ENCODE measurements at places on chromosomes 2 and 18.

DNA sequence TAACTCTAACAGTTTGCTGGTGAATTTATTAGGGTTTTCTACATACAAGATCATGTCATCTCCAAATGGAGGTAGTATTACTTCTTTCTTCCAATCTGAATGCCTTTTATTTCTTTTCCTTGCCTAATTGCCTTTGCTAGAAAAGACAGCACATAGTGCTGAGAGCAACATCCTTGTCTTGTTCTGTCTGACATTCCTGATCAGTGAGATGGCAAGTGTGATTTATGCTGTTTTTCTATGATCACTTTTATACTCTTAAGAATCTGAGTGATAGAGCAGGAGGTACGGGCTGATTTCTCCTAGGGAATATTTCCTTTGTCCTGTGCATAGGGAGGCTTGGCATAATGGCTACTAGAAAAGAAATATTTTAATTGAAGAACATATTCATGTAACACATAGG lies 17.3 kb downstream of the LYPD6B start:
- DNase-seq, result no peak

- DNase-seq, result no peak
These were observed 139.5 kb downstream of the PIEZO2 start for GRCh38 chr18:11009869-11010268.

- DNase-seq, result no peak
These were observed 10.7 kb downstream of the DBI start for GRCh38 chr2:119377294-119377992.

- DNase-seq, result no peak
These were observed 6.0 kb upstream of the ADRA2B start for GRCh38 chr2:96122391-96122790.

GRCh38 chr2:199975273-199975895 lies 20.0 kb downstream of the MAIP1 start:
- peak; percentile 7 for DNase-seq

DNA sequence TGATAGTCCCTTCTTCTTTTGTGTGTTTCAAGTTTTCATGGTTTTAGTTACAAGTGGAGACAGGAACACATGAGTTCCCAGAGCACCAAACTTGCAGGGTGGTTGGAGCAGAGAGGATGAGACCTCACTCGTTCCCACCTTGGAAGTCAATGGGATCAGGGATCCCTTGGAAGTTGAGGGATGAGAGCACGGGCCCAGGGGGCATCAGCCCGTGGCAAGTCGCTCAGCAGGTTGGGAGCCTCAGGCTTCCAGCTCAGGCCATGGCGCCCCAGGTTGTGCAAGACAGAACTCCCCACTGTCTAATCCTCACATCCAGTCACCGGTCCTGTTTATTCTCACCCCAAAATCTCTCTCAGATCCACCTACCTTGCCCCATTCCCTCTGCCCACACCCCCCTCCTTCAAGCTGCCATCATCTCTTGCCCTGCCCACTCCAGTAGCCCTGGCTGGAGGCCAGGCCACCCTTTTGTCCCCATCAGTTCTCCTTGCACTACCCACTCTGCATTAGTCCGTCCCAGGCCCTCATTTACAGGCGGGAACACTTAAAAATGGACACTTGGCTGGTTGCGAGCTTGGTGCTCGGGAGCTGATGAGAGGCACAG lies 37.6 kb upstream of the FOSL2 start:
- DNase-seq, result no peak

DNA sequence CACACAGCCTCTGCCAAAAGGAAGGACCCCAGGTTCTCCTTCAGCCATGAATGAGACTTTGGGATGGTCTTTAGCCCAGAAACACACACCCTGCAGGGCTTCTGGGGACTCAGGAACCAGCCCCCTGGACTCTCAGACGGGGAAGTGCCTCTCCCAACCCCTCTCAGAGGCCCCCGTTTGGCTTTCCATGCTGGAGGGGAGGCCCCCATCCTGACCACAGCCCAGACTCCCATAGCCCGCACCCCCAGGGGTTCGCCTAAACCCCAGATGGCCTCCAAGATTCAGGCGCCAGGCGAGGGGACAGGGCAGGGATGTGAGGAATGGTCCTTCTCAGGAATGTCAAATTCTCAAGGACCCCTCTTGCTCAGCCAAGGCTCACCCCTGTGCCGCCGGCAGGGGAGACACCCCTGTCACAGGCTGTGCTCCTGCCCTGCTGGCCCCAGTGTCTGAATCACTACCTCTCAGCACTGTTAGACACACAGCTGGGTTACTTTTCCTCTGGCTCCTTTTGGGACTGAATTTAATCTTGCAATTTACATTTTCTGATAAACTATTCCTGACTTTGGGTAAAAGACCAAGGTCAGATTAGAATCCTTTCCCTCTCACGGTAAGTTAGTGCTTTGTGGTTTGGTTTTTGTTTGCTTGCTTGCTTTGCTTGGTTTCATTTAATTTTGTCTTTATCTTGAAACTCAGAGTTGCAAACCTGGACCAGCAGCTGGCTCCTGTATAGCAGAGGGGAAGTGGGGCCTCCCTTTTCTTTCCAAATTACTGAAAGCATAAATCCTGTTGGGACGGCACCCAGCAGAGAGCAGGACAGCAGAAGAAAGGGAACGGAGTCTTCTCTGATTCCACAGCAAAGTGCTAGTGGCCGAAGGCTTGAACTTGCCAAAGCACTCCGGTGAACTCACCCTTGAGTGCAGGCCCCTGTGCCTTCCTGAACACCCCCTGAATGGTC lies 198.9 kb upstream of the RAB6C start:
- DNase-seq, result no peak

Measured in AG04449 (cell line).